ENCODE measurements at places on chromosomes 12 and 14.

GRCh38 chr14:94368956-94369355 is 19.4 kb downstream of the SERPINA1 start:
- no peak for DNase-seq

DNA sequence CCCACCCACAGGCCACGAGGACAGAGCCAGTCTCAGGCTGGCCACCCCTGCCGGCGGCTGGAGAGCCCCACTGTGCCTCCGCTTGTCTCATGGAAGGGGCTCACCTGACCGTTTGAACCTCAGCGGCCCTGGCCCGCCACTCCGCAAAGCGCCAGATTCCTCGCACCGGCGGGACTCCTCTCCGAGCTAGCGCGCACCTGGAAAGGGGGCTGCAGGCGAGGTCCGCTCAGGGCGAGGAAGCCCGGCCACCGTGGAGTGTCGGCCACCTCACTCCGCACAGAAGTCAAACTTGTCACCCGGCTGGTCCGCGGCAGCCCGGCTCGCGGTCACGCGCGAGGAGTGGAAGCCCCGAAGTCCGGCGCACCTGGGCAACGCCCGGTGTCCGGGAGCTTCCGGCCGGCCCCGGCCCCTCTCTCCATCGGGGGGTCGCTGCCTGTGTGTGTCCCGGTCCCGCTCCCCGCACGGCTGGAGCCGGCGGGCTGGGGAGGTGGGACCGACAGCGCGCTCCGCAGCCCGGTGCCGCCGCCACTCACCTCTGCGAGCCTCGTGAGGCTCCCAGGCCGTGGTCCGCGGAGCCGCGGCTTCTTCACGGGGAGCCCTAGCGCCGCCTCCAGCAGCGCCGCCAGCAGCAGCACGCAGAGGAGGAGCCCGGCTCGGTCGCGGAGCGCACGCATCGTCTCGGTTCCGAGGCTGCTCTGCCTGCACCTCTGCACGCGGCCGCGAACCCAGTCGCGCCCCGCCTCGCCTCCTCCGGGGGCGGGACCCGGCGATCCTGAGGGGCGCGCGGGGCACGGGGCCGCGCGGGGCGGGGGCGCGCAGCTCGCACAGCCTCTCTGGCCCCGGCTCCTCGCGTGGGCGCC is at the start of gene ISM2:
Gene ISM2 (minus strand): TSS at position 697 of the 860 bp plus-strand sequence. CDS start 23 bp downstream, at position 674.
- peak; percentile 19 for DNase-seq

DNA sequence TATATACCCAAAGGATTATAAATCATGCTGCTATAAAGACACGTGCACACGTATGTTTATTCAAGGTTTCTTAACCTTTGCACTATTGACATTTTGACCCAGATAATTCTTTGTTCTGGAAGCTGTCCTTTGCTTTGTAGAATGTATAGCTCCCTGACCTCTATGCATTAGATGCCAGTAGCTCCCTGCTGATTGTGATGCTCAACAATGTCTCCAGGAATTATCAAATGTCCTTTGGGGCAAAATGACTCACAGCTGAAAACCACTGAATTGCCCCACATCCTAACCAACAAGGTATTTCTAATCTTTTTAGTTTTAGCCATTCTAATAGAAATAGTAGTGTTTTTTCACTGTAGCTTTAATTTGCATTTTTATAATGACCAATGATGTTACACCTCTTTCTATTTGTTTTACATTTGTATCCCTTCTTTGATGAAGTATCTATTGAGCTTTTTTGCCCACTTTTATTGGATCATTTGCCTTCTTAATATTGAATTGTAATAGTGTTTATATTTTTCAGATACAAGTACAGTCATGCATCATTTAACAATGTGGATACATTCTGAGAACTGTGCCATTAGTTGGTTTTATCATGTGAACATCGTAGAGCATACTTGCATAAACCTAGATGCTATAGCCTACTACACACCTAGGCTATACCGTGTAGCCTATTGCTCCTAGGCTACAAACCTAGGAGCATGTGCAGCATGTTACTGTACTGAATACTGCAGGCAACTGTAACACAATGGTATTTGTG is 10.4 kb upstream of the NOPCHAP1 start:
- DNase-seq: no peak

GRCh38 chr12:121467638-121468498 is 68.0 kb downstream of the RNF34 start:
- DNase-seq: no peak

DNA sequence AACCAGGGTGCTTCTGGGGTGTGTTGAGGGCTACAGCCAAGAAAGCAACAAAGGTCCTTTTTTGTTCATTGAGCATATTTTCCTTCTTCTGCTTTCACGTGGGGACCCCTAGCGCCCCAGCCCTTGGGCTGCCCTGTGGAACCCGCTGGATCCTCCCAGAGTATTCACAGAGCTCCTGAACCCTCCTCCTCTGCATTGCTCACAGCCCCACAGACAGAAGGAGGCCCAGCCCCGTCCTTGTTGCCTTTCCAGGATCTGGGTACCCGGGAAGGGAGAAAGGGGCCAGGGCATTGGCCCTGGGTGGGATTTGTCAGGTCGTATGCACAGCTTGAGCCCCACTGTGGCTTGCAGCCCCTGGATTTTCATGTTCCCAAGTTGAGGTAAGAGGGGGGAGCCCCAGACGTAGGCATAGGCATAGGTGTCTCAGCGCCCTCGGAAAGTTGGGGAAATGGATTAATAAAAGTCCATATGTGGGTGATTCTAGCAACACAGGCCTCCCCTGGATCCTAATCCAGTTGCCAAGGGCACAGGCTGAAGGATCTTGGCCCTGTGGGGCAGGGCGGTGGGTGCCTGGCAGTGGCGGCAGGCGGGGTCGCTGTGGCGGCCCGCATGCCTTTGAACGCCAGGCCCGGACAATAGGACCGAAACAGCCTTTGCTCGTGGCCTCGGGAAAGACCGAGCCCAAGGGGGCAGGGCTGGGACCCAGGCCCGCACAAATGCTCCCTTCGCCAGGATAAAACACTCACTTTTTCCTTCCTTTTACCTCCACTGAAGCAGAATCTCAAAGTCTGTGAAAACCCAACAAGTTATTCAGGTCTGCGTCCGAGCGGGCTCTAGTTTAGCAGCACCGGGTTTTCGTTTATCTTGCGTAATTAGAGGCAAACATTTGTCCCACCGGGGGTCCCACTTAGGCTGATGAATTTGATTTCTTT is 3.0 kb upstream of the HOXC10 start:
- DNase-seq: no peak

- DNase-seq: no peak
These were observed 398.9 kb downstream of the EGLN3 start for GRCh38 chr14:33551963-33552362.

DNA sequence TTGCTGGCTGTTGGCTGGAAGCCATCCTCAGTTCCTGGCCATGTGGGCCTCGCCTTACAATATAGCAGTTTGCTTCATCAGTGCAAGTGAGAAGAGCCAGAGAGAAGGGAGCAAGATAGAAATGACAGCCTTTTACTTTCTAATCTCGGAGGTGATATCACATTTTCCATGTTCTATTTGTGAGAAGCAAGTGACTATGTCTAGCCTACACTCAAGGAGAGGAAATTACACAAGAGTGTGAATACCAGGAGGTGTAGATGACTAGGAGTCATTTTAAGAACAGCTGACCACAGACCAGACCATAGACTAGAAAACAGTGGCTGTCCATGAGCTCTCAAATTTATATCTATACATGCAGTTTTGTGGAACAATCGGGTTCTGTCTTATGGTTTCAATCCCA is 163.0 kb upstream of the NRXN3 start:
- DNase-seq: no peak

- DNase-seq: no peak
These were observed 11.7 kb downstream of the PROX2 start for GRCh38 chr14:74864198-74864597.

DNA sequence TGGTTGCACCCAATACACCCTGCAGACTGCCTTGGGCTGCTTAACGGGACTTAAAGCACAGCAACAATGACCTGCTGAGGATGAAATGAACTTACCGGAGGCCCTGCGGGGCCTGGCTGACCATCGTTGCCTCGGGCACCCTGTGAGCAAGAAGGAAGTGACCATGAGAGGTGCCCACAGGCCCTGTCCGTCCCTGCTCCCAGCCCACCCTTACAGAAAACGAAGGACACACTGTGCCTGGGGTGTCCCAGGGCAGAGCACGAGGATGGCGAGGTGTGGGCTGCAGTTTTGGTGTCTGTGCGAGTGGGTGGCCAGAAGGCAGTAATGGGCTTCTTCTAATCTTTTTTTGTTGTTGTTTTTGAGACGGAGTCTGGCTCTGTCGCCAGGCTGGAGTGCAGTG is 14.6 kb downstream of the COL2A1 start:
- DNase-seq: no peak

- DNase-seq: no peak
These were observed 406.7 kb downstream of the TMTC2 start for GRCh38 chr12:83093426-83093825.

DNA sequence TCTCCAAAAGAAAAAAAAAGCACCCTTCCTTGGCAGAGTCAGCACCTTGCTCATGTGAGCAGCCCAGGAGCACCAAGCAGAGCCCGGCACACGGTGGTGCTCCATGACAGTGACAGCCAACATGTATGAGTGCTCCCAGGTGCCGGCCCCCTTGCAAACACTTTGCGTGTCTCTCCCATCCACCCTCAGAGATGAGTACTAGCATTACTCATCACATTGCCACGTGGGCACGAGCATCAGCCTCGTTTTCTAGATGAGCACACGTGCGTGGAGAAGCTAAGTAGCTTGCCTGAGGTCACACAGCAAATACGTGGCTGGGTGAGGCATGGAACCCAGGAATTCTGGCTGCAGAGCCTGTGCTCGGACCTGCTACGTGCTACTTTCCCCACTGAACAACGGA is 177.9 kb upstream of the PRMT8 start:
- DNase-seq: no peak

DNA sequence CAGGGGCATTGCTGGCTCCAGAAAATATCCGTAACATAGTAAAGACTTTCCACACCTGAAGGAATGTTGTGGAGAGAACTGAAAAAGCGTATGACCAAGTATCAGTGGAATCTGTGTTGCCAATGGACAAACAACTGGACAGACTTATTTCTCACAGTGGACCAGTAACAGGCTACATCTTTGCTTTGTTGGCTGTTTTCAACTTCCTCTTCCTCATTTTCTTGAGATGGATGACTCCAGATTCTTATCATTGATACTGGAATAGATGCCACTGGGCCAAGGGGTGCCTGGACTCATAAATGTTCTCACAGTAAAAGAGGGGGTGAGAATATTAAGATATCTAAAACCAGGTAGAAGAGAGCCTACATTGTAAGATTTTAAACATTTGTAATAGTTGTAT is 6.4 kb downstream of the GAS2L3 start:
- no peak for DNase-seq

DNA sequence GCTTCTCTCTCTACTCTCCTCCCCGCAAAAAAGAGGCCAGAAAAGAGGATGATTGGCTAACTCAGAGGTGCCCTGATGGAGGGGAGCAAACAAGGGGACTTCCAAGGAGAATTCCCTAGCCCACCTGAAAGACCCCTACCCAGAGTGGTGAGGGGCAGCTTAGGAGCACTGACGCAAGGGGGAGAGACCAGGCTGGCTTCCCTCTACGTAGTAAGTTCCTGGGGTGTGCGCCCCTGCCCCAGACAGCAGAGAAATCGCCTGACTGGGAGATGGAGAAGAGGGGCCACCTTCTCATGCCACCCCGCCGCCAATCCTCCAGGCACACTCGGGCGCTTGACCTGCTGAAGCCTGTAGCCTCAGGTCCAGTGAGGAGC is 2.1 kb upstream of the DIO3 start:
- DNase-seq: no peak

- DNase-seq: no peak
These were observed 579.1 kb downstream of the SLC16A7 start for GRCh38 chr12:60174941-60175340.

DNA sequence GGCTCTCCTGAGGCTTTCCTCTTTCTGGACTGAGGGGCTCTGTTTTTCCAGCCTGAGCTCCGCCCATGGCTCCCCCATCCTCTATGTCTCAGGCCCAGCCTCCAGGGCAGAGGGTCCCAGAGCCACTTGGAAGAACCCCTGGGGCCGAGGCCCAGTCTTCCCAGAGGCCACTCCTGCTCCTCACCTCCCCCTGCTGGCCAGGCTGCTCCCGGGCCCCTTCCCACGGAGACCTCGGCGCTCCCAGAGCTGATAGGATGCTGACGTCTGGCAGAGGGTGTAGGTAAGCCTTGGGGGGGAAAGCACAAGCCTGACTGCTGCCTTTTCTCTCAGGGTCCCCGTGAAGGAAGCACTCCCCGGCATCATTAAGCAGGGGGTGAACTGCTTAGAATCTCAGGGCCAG is 51.4 kb downstream of the ERH start:
- DNase-seq: no peak

DNA sequence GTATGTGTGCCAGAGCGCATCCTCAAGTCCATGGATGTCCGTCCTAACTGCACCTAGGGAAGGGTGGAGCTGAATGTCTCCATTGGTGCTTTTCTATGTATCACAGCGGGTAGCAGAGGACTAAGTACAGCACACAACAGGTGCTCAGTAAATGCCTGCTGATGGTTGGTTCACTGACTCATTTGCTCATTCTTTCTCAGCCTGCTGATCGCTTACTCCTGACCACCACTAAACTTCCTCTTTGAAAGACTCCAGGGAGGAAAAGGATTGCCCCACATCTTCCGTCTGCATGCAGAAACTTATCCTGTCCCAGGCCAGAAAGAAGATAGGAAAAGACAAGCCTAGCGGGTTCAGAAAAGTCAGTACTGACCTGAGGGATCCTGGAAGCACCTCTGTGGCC is 66.3 kb downstream of the B4GALNT3 start:
- DNase-seq: no peak

DNA sequence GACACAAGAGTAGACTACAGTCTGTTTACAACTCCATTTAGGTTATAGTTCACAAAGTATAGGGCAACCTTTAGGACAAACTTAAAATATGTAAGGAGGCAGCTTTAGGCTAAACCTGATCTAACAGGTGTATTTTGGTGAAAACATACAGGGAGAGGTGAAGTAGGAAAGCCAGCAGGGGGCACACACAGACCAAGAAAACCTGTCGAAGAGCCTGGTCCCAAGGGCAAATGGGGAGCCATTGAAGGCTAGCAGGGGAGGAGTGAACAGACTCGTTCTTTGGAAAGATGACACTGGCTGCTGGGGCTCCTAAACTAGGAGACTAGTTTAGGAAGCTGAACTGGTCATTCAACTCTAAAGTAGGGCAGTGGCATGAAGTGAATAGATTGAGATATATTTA is 138.8 kb upstream of the WSCD2 start:
- DNase-seq: peak; percentile 23

GRCh38 chr12:130456375-130457199 is 118.9 kb downstream of the PIWIL1 start:
- DNase-seq: no peak

DNA sequence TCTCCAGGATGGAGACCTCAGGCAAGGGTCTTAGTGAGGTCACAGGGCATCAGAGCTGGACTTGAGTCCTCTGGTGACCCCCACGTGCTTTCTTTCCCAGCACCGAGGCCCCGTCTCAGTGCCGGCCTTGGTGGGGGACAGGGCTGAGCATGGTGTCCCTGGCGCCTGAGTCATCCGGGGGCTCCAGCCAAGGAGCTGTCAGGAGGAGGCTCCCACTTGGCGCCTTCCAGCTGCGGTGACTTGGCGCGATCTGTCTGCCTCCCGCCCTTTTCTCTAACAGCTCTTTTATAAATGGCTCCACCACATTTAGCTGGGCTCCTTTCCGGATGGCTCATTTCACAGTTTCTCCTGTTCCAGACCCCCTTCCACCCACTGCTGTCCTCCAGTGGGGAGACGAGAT is 60.4 kb downstream of the PRMT8 start:
- no peak for DNase-seq
